Testis (tissue), 5 donors: ENCODE measurements at places on chromosomes 6 and 20.

DNA sequence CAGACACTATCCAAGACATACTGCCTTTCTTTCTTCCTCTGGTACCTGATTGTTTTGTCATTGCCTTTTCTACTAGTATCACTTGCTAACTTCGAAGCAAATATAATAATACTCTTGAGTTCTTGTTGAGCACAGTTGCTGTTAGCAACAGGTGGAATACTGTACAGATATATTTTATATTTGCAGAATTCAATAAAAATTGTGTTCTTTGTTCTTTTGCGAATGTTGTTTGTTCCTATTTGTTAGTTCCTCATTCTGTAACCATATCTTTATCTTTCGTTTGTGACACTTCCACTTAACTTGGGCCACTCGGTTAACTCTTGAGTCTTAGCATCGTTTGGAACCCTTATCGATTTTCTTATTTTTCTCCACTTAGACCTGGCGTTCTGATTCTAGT, 868 bp downstream of the CYB5R4 start:
- DNase-seq = no peak

DNA sequence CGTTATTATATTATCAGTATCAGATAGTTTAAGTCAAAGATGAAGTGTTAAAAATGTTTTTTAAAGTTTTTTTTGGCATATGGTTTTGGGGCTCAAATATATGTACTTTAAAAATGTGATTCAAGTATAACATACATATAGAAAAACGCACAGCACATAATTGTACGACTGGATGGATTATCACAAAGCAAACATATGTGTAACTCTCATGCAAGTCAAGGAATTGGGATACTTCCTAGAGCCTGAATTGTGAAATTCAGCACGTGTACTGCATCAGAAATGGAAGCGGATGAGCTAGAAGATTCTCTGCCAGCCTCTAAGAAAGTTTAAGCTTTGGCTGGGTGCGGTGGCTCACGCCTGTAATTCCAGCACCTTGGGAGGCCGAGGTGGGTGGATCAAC, 340.9 kb downstream of the PRL start:
- no peak for DNase-seq

- no peak for DNase-seq
Measured at GRCh38 chr6:144953552-144954240, 668.6 kb downstream of the UTRN start.

DNA sequence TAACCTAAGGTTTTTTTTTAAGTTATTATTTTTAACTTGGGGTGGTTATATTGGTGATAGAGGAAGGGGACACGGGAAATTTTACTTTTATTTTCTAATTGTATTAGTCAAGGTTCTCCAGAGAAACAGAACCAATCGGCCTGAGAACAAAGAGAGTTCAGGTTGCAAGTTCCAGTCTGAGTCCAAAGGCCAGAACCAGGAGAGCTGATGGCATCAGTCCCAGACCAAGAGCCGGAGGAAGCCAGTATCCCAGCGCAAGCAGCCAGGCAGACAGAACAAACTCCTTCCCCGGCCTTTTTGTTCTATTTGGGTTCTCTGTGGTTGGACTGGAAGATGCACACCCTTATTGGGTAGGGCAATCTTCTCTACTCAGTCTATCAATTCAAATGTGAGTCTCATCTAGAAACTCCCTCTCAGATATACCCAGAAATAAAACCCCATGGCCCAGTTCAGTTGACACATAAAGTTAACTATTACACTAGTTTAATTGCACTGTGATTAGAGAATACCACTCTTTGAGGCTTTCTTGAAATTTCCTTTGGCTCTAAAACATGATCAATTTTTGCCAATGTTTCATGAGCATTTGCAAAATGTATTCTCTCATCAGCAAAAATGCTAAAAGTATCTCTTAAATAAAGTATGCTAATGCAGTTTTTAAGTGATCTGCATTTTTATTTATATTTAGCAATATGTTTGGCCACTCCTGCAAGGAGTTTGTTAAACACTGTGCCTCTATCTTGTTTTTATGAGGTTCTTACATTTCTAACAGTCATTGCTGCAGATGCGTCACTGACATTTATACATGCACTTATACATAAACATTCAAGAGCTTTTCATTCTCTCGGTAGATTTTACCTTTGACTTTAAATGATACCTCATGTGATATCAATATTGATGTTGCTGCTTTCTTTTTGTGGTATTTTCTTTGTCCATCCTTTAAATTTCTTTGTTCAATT, 103.2 kb upstream of the SSTR4 start:
- DNase-seq = no peak

DNA sequence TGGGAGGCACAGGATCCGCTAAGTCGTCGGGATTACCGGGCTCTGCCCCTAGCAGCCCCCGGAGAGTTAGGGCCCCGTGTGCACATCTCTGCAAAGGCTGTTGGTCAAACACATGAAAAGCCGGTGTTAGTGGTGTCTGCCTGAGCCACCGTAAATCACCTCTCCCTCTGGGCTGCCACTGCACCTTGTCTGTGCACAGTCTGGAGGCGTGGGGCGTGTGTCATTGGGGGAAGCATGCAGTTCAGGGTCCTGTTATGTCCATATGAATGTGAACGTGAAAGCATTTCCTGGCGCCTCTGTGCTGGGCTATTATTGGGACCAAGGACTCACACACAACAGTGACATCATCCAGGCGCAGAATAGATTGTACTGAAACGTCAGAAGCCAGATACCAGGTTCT, 305.6 kb downstream of the NRN1 start:
- no peak for DNase-seq

DNA sequence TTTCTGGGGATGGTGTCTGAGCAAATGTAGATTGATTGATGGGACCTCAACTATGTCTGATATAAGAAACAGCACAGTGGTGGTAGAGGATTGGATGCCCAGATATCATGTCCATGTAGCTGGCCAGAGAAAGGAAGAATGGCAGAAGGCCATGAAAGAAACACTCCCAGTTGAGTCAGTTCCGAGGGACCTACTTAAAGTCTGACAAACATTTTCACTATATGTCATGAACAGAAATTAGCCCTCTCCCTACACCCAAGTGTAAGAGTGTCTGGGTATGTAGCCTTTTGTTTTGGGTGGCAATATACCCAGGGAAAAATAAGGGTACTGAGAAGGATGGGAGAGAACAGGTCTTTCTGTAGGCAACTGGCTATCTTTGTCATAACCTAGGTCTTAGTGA, 434.2 kb downstream of the BCKDHB start:
- DNase-seq = no peak

GRCh38 chr6:84139311-84139710, 88.1 kb downstream of the CEP162 start:
- no peak for DNase-seq
